T-cell (primary cell): ENCODE measurements at places on chromosomes 11 and 22.

- peak; percentile 33 for DNase-seq
Measured at GRCh38 chr11:43944761-43945311, 2.4 kb downstream of the C11orf96 start.

DNA sequence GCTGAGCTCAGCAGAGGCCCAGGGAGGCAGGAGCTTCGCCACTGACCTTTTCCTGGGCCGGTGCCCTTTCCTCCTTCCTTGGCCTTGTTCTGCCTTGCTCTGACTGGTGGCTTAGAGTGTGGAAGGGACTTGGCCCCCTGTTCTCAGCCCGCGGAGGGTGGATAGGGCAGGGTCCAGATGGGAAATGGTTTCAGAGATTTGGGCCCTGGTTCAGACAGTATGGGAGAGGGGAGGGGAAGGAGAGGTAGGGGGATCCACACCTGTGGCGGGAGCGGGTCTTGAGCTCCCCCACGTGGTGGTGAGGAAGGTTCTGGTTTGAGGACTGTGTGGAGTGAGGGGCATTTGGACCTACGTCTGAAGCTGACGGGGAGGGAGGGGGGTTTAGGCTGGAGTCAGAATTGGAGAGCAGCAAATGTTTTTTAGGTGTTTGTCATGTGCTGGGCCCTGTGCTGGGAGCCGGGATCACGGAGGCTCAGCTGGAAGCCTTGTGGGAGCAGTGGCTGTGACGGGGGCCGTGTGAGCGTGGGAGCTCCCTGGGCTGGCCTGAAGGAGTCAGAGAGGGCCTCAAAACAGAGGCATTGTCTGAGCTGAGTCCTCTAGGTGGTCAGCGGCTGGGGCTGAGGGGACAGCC, 27.2 kb downstream of the SHANK3 start:
- no peak for DNase-seq

DNA sequence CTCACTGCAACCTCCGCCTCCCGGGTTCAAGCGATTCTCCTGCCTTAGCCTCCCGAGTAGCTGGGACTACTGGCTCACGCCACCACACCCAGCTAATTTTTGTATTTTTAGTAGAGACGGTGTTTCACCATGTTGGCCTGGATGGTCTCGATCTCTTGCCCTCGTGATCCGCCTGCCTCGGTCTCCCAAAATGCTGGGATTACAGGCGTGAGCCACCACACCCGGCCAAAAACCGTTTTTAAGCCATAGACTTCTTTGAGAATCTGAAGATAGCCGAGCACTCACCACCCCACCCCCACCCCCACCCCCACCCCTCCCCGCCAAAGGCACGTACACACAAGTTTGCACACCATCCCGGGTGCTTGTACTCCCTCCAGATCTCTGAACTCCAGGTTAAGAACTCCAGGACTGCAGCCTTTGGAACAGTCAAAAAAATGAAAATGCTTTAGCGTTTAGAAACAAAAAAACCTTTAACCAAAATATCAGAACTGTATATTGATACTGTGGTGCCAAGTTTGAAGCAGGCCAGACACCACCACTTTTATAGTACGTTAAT, 1.5 kb downstream of the CRKL start:
- no peak for DNase-seq

DNA sequence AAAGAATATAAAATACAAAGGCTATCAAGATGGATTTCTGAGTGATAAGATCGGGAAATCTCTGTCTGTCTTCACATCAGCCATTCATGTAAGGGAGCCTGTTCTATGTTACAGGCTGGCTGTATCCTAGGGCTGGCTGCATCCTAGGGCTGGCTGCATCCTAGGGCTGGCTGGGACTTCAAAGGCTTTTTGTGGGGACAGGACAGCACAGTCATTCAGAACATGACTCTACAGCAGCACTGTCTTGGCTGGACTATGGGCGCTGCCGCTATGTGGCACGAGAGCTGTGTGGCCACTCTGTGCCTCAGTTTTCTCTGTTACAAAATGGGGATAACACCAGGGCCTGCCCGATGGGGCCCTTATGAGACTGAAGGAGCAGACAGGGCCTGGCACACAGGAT, 10.2 kb downstream of the ADAMTS8 start:
- DNase-seq, result no peak

DNA sequence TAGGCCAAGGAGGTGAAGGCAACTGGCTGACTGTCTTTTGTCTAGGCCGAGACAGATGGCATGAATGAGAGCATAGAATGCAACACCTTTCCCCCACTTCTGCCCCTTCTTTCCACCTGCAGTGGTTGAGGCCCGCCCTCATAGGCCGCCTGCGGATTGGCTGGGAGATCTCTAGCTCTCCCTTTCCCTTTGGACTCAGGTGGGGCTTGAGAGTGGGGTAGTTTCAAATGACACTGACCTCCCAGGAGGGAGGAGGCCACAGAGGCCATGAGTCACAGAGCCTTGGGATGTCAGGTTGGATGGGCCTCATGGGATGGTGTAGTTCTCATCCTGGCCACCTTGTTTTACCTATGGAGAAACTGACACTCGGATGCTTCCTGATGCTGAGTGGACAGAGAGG, 9.1 kb downstream of the MICAL2 start:
- no peak for DNase-seq

GRCh38 chr11:128491195-128491936, 96.0 kb downstream of the ETS1 start:
- DNase-seq, result no peak

DNA sequence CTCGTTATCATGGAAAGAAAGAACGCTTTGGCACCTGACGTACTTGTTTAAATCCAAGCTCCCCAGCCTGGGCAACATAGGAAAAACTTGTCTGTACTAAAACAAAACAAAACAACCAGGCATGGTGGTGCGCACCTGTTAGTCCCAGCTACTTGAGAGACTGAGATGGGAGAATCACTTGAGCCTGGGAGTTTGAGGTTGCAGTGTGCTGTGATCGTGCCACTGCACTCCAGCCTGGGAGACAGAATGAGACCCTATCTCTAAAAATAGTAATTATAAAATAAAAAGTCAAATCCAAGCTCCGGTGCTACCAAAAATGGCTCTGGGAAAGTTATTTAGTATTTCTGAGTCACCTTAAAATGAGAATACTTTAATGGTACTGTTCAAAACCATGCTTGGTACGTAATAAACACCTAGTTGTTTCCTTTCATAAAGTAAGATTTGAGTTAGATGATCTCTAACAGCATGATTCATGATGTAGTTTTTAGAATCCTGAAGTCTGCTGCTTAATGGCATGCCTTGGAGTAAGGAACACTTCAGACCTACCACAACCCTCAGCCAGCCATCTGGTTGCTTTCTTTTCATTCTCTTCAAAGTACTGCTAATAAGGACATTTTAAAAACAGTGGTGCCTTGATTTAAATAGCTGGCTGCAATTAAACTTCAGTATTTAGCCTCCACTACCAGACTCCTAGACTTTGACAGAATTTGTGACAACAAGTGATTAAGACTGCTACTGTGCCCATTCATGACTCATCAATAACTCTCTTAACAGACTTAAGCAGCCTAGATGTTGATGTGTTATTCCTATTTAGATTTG, 8.4 kb downstream of the PPME1 start:
- no peak for DNase-seq

DNA sequence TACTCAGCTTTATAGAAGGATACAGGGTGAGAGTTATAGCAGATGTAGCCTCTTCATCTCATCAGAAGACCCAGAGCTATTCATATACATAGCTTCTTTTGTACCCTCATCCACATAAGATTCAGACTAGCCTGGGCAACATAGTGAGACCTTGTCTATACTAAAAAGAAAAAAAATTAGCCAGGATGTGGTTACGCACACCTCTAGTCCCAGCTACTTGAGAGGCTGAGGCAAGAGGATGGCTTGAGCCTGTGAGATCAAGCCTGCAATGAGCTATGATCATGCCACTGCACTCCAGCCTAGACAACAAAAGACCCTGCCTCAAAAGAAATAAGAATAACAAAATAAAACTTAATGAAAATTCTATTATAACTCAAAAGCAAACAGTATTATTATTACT, 36.7 kb upstream of the B3GNT6 start:
- no peak for DNase-seq

DNA sequence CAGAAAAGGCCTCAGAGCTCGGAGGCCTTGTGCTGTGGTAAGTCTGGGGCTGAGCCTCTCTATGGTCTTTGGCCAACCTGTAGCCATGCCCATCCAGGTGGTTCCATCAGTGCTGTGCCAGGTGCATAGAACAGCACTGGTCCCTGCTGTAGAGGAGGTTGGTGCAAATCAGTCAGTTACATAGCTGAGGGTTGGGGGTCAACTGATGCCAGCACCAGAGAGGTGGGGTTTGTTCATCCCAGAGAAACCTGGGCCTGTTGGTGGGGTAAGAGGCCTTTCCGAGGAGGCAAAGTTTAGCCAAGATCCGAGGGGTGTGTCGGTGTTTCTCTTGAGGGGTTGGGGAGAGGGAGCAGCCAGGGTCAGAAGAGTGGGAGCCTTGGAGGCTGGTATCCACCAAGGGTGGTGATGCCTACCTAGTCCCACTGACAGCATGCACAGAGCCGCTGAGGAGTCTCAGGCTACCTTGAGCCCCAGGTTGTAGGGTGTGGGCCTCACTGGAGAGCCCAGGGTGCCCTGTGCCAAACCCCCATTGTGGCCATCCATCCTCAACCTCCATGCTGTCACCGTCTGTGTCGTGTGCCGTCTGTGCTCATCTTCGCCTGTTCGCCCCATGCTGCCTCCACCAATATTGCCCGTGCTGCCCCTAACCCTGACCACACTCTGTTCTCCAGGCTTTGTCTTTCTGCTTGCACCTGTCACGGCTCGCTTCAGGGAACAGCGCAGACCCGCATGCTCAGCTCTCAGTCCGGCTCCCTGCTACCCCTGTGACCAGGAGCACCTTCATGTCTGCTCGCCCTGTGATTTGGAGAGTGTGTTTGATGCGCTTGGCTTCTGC, 78.7 kb upstream of the SUSD2 start:
- DNase-seq, result no peak

DNA sequence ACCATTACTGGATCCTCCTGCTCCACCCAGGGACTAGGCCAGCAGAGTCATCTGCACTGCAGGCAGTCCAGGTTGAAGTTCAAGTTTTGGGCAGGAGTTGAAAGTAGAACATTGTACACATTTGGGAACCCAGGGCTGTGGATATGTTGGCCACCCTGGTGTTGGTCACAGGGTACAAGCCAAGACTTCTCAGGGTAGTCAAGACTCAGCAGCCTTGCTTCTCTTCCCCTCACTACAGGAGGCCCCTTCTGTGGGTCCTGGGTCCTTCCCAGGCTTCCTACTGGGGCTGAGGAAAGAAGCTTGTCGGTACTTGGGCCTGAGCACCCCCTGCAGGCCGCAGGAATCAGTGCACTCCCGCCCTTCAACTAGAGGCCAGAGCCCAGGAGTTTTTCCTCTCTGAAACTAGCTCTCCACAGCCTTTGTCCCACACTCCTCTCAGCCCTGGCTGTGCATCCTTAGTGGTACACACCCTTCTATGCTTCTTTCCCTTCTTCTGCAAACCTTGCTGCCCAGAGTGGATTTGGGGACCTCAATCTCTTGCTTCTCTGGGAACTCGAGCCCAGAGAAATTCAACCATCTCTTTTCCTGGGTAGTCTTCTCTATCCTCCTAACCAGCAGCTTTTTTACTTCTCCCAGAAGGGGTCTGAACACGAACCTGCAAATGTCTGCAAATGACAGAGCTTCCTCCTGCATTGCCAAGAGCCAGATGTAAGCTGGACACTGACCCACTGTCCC, 2.6 kb upstream of the HPX start:
- DNase-seq, result peak; percentile 48

DNA sequence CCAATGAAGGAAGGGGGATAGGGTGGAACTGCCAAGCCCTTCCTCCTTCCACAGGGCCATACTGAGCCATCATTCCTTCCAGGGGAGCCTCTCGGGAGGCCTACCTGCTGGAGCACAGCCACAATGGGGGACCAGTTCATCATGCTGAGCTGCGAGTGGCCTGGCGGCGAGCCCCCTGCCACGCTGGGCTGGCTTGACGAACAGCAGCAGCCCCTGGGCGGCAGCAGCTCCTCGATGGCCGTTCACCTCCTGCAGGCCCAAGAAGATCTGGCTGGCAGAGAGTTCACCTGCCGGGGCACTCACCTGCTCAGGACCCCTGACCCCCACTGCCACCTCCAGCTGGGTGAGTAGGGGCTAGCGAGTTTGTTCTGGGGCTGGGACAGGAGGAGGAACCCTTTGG, 5.9 kb downstream of the VSIG10L2 start:
- no peak for DNase-seq

GRCh38 chr11:119788911-119789560, 60.0 kb upstream of the NECTIN1 start:
- no peak for DNase-seq

DNA sequence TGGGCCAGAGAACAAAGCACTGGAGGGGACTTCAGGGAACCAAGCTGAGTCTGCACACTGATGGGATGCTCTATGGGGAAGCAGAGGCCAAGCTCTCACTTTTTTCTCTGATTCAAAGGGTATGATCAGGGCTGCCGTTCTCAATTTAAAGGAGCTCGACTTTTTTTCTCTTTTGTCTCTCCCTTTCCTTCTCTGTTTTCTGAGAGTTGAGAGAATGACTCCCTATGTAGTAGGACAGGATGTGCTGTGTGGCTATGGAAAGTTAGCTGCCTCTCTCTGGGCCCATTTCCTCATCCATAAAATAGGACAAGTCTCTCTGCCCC, 7.9 kb downstream of the ADORA2A start:
- no peak for DNase-seq

DNA sequence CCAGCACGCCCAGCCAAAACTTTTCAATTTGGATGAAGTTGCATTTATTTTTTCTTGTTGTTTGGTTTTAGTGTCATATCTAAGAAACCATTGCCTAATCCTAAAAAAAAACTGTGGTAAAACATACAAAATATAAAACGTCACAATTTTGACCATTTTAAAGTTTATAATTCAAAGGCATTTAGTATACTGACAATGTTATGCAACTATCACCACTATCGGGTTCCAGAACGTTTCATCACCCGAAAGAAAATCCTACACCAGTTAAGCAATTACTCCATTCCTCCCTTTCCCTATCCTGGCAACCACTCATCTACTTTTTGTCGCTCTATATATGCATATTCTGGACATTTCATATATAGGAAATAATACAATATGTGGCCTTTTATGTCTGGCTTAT, 30.5 kb upstream of the PHOX2A start:
- DNase-seq, result no peak

GRCh38 chr11:35579557-35580396, 38.5 kb upstream of the FJX1 start:
- no peak for DNase-seq

DNA sequence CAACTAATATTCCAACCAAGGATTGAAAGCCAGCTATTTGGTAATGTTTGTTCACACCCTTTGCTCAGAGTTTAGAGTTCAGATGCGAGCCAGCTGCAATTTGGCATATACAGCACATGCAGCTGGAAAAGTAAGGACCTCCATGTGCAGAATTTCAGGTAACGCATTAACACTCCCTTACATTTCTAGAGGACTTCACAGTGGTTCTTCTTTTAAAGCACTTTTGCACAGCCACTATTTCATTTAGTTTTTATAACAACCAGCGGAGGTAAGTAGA, 3.4 kb downstream of the POU2AF3 start:
- no peak for DNase-seq

GRCh38 chr11:76163289-76163880, 42.9 kb downstream of the WNT11 start:
- DNase-seq, result no peak
